ENCODE measurements at places on chromosomes 2 and 18.

- no peak for DNase-seq
Measured at GRCh38 chr2:144146876-144147275, 373.0 kb downstream of the ZEB2 start.

DNA sequence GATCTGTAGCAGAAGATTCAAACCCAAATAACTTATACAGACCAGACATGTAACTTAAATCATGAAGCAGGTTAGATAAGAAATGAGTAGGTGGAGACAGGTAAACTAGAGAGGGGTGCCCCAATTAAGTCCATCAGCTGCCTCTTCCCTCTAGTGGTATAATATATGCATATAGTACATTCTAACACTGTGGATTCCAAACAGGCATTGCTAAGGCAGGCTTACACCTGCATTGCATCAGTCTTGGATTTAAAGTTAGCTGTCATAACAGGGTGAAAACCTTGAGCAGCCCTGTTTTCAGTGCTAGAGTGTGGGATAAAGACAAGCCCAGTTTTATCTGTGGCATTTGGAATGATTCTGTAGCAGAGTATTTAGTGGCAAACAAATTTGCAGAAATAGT is 63.4 kb downstream of the NYAP2 start:
- DNase-seq = no peak

DNA sequence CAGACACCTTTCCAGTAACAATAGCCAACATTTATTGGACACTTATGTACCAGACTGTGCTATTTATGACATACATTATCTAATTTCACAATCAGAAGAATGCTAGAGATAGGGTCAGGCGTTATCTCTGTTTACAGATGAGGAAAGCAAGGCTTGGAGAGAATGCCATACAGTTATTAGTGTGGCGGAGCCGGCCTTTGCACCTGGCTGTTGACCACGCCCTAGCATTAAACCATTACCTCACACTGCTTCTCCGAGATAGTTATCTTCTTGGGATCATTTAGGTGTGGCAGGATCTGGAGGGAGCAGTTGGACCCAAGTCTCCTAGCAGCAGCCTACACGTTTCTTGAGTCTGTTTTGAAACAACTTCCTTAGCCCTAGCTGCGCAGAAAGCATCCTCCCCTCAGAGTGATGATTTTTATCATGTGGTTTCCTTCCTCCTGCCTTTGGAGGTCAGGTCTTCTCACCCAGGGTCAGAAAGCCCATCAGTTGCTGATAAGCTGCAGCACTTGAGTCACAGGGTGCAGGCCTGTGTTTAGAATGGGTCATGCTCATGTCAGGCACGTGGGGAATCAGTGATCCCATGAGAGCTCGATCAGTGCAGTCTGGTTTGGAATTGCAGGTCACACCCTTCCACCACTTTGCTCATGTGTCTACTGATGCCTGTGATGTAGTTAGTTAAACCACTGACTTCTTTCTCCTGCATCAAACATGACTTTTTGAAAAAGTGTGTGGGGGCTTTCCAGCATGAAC is 118.2 kb downstream of the SPTBN1 start:
- DNase-seq = no peak

- no peak for DNase-seq
Measured at GRCh38 chr18:44773640-44774155, 93.0 kb downstream of the SETBP1 start.

GRCh38 chr2:124024561-124025170 is 421 bp upstream of the CNTNAP5 start:
- DNase-seq = no peak

DNA sequence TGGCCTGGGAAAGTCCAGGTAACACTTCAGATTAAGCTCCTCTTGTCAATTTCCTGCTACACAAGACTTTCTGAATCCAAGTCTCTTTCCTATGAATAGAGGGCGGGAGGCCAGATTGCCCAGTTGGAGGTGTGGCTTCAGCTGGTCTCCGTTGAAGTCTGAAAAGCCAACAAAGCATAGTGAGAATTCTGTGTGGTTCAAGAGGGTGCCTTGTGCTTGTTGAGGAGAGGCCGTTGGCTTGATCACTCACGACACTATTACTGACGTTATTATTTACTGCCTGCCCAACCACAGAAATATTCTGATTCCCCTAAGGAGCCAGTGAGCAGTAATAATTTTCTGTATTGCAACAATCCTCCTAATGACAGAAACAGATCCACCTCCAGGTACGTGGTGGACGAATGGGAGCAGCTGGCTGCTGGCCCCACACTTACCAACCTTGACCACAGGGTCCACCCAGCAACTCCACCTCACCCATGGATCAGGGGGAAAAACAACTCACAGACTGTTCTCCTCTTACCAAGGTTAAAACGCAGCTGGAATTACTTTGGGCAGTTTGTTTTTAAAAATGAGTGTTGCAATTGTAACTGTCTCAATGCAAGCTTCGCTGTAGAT is 21.9 kb downstream of the NRP2 start:
- peak; percentile 87 for DNase-seq

DNA sequence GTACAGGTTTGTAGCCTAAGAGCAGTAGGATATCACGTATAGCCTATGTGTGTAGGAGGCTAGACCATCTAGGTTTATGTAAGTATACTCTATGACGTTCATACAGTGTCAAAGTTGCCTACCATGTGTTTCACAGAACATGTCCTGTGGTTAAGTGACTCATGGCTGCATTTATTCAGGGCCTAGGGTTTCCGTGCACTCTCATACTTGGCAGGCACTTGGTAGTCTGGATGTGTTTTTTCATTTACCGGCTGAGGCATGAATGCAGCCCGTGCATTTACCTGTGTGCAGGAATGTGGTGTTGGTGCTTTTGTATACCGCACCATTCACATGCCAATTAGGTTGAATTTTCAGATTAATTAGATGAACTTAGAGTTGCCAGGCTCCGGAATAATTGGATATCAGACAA is 43.4 kb downstream of the MYL12B start:
- DNase-seq = peak; percentile 95

DNA sequence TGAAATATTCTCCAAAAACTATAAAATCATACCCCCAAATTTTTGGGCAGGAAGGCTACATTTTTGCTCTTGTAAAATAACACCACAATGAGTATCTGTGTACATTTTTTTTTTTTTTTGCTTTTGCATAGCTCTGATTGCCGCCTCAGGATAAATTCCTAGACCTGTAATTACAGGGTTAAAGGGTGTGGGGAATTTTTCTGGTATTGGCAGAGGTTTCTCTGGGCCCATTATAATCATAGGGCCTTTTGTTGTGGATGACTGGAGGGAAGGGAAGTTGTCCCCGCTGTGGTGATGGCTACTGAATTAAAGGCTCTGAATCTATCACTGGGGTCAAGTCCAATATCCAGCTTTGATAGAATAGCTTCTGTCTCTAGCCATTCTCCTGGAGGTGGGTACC is 26.6 kb downstream of the CCDC195 start:
- no peak for DNase-seq

GRCh38 chr18:74832999-74833398 is 235.3 kb downstream of the ZNF407 start:
- DNase-seq = peak; percentile 2

DNA sequence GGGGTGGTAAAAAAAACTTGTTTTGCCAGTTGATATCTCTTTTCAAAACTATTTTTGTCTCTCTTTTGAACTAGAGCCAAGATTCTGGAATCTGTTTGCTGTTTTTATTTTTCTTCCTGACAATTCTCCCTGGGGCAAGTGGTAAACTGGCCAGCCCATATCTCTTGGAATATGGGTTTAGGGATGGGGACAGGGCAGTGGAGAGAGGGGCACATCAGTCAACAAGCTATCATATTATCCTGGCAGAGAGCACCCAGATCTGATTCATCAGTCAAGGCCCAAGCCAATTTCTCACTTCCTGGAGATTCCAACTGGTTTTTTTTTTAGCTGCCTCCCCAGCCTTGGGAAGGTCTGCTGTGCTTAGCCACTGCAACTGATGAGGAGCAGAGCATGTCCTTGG is 52.3 kb downstream of the ARHGAP28 start:
- DNase-seq = peak; percentile 29

- no peak for DNase-seq
Measured at GRCh38 chr18:4636967-4637366, 181.9 kb upstream of the DLGAP1 start.

GRCh38 chr2:223923976-223924375 is 21.2 kb downstream of the WDFY1 start:
- DNase-seq = peak; percentile 24

- DNase-seq = no peak
Measured at GRCh38 chr2:69612200-69612599, 31.3 kb downstream of the AAK1 start.

DNA sequence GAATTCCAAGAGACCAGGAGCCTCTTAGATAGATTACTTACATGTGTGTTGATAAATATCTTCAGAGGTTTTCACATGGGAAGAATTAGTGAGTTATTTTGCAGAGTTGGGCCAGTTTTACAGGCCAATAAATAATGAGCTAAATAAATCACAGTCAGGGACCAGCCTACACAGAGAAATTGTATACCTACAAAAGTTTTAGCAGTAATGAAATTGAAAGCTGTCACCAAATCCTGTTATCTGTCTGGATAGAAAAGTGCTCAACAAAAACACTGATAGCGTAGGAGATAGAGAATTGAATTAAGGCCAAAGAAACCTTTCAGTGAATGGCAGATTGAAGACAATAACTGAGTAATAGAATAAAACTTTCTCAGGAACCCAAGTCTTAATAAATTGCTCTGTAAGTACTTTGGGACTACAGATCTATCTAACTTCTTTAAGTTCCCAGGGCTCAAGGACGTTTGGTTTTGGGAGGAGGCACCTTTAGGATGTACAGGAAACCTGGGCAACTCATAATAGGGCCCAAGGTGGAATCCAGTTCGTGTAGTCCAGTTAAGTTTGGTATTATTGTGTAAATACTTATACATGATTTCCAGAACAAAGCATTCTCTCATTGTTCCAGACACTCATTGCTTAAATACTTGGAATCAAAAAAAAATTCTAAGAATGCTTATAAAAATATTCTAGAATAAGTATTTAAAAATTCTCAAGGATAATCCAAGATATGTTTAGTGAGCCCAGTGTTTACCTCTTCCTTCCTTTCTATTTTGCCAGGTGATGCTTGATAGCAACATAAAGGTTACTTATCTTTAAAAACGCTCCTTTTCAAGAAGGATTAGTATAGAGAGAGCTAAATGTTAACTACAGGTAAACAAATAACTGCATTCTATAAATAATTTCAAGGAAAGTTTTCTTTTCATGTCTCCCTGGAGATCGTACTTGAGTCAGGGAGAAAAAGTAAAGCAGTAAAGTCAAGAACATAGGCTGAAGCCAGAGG is 134.5 kb downstream of the NCKAP5 start:
- DNase-seq = peak; percentile 29

GRCh38 chr2:55839182-55839819 is 84.3 kb downstream of the EFEMP1 start:
- DNase-seq = peak; percentile 50

- peak; percentile 52 for DNase-seq
Measured at GRCh38 chr2:157857881-157858280, 18.2 kb downstream of the ACVR1 start.

- DNase-seq = no peak
Measured at GRCh38 chr2:223587301-223587700, 14.9 kb downstream of the SCG2 start.

DNA sequence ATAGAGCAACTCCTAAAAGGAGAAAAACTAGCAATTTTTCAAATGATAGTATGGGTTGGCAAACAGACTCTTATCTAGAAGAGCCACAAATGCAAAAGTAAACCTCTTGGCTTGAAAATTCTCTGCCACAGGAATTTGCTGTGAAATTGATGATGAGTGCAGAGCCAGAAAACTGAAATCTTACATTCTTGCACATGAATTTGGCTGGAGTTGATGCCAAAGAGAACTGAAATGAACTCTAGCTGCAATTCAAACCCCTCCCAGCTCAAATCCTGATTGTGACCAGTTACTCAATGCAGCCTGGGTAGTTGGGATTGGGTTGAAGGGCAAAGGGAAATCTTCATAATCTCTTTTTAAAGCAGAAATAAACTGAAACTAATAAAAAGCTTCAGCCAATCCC is 266.6 kb downstream of the PDE11A start:
- DNase-seq = peak; percentile 90

DNA sequence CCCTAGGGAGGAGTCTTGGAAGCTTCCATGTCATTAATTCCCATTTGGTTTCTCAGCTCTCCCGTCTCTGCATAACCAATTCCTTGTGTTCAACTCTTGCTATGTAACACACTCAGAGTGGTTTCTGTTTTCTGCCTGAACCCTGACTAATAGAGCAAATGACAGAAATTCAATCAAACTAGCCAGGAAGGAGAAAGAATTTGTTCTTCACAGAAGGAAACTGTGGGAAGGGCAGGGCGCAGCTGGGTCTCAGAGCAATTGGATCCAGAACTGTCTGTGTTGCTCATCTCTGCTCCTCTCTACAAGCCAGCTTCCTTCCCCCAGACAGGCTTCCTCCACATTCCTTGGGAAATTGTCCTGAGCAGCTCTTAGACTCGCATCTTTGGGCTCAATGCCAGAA is 269.8 kb downstream of the TNS1 start:
- peak; percentile 95 for DNase-seq

DNA sequence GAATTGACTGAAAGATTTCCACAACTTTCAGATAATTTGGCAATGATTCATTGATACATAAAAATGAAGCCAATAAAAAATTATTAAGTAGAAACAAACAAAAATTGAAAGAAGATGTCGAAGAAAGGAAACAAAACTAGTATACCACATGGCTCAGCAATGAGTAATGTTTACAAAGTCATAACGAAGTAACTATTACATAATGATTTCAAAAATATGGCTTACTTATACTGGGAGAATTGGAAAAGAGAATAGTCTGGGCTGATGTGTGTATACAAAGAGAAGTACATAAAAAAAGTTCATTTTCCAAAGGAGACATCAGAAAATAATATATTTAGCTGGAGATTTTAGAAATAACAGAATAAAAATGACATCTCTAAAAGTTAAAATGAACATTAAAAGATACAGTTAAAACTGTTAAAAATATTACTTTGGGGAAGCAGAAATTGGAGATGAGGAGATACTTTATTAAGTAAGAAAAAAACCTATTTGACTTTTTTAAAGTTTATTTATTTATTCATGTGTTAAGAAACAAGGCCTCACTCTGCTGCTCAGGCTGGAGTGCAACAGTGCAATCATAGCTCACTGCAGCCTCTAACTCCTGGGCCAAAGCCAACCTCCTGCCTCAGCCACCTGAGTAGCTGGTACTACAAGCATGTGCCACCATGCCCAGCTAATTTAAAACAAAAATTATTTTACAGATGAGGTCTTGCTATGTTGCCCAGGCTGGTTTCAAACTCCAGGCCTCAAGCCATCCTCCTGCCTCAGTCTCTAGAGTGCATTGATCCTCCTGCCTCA is 409.7 kb upstream of the PIK3C3 start:
- no peak for DNase-seq

DNA sequence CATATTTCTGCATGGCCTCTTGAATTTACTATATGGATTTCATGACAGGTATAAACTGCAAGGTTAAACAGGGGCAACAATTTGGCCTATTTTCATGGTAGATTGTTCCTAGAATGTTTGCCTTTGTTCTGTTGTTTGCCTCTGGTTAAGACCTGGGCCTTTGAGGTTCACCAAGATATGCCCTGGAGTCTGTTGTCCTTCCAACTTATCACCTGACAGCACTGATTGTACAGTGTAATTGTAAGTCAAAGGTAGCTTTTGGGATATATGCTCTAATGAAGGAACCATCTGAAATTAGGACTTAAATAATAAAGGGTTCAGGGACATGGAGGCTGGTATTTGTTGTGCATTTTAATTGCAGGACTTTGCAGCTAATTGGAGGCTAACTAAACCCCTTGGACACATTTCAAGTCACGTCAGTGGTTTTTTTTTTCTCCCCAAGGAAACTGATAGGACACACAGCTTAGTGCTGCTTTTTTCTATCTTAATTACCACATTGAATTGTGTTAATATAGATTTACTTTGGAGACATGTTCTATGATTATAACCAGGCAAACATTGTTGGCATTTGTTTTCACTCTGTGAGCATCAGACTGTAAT is 771.2 kb upstream of the LINC00305 start:
- DNase-seq = no peak

Data from AG10803 (cell line).